ENCODE measurements at places on chromosomes 7 and 10. TPM values are rescaled to one million over a fixed set of nuclear protein-coding genes. Genes with fewer than 3 reads are reported as not detected.

The CHAT gene
- total RNA-seq, result not detected

The VENTX gene
- 0.14 TPM for total RNA-seq

The NAT16 gene
- total RNA-seq, result not detected

The SPDYE16 gene
- 0.53 TPM for total RNA-seq

The TMEM176B gene
- not detected for total RNA-seq

The IFIT1 gene
- total RNA-seq, result 5.1 TPM

The UNC5B gene
- total RNA-seq, result 0.03 TPM

The CRPPA gene
- 1.0 TPM for total RNA-seq

The PLEKHS1 gene
- 0.08 TPM for total RNA-seq

Data from CD4-positive, alpha-beta T cell (primary cell).